ENCODE measurements at places on chromosomes 7 and 10.

- DNase-seq, result no peak
These were observed 65.1 kb downstream of the TSPAN12 start for GRCh38 chr7:120792861-120793130.

- no peak for DNase-seq
These were observed 23.3 kb downstream of the ZFAND4 start for GRCh38 chr10:45649296-45649695.

GRCh38 chr7:139455789-139456188 is 27.7 kb downstream of the KLRG2 start:
- DNase-seq, result no peak

DNA sequence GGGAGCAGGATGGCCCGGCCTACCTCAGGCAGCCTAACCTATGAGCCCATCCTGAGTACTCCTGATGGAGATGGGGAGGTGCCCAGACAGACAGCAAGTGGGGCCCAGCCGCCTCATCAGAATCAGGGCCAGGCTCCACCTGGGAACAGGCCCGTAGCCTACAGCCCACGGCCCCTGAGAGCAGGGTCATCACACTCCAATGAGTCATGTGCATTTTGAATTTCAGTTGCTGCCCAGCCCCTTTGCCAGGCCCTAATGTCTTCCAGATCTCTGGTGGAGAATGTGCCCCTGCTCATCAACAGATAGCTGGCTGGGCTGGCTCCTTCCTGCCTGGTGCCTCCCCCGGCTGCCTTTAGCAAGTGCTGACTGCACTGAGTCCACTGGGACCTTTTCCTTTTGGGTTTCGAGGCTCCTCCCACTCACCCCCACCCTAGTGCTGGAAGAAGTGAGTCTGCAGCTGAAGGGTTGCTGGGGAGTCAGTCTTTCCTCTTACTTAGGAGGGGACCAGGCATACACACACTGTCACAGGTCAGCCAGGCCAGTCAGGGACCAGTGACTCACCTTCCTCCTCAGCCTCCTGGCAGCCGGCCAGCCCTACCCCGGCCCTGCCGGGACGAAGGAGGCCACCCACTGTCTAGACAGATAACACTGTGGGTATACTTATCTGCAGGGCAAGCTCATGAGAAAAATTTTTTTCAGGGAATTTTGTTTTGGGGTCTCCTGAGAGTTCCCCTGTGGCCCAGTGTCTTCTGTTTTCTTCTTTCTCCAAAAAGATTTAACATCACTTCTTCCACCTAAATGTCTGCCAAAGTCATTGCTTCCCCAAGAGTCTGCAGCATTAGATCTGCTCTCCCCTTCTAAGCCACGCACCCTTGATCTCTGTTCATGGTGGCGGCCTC is 9.1 kb upstream of the ASIC3 start:
- DNase-seq, result no peak

DNA sequence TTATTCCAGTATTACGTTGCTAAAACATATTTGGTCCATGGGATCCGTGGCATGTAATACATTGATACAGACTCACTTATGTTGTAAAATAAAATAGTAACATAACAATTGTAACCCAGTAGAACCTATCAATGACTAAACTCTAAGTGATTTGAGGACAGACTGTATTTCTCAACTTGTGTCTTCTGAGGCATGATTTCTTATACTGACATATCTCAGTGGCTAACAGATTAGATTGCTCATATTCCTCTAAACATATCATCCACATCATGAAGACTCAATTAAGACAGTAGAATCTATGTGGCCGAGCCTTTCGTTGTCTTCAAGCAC is 72.3 kb downstream of the CREB5 start:
- no peak for DNase-seq

GRCh38 chr10:14349081-14349480 is 18.4 kb upstream of the FRMD4A start:
- no peak for DNase-seq

- DNase-seq, result no peak
These were observed 64.9 kb downstream of the DNAJB9 start for GRCh38 chr7:108634535-108634934.

DNA sequence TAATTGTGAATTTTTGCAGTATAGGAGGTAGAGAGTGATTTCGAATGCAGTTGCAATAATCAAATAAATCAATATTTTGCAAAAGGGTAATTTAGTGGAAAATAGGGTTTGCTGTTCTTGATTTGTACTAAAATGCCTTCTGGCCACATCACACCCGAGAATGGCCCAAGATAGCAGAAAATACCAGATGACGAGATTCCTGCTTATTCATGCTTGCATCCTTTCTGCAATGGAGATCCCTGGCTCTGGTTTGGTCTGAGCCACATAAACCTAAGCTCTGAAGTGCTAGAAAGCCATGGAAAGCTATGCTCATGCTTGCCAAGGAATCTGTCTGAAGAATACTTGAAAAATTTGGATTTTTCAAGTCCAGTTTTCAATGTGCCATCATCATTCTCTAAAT is 634.2 kb upstream of the COBL start:
- no peak for DNase-seq

DNA sequence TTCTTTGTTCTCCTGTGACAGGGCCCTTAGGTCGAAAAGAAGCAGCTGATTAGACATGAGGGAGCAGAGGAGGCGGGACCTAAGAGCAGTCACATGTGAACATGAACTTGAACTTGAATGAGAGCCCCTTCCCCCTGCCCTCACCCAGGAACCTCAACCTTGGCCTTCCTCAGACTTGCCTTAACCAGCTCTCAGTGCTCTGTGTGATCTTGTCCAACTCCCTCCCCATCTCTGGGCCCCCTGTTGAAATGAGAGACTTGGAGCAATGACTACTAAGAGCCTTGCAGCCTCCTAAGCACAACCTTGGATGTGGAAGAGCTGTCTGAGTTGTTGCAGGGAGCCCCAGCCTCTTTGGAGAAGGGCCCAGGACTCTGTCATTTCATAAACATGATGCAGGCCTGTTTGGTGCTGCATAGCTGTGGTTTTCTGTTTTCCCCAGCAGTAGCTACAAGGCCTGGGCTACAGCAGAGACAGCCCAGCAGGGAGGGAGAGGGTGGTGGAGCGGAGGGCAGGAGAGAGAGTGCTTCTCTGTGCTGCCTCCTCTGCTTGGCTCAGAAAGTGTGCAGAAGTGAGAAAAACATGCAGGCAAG is 123.9 kb upstream of the ZMIZ1 start:
- no peak for DNase-seq

DNA sequence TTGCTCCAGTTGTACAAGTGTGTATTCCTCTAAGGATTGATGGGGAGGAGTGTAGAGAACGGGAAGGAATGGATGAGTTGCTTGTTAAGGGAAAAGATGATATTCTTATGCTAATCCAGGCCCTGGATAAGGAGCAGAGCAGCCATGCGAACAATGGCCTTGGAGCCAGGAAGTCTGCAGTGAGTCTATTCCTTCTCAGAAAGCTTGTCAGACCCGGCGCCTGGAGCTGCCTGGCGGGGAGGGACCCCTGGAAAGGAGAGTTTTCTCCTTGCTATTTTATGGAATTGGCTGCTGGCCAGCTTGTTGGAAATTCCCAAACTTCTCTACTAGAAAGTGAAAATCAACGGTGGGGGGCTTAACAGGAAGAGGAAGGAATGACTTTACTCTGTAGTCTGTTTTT is 89.1 kb downstream of the MMRN2 start:
- no peak for DNase-seq

GRCh38 chr10:17226891-17227303 is 1.1 kb upstream of the VIM start:
- no peak for DNase-seq

GRCh38 chr7:25754751-25755150 is 397.2 kb upstream of the NFE2L3 start:
- no peak for DNase-seq

- DNase-seq, result no peak
These were observed 15.1 kb downstream of the VCL start for GRCh38 chr10:74013004-74013403.

- no peak for DNase-seq
These were observed 1.0 kb downstream of the POLM start for GRCh38 chr7:44081266-44081748.

DNA sequence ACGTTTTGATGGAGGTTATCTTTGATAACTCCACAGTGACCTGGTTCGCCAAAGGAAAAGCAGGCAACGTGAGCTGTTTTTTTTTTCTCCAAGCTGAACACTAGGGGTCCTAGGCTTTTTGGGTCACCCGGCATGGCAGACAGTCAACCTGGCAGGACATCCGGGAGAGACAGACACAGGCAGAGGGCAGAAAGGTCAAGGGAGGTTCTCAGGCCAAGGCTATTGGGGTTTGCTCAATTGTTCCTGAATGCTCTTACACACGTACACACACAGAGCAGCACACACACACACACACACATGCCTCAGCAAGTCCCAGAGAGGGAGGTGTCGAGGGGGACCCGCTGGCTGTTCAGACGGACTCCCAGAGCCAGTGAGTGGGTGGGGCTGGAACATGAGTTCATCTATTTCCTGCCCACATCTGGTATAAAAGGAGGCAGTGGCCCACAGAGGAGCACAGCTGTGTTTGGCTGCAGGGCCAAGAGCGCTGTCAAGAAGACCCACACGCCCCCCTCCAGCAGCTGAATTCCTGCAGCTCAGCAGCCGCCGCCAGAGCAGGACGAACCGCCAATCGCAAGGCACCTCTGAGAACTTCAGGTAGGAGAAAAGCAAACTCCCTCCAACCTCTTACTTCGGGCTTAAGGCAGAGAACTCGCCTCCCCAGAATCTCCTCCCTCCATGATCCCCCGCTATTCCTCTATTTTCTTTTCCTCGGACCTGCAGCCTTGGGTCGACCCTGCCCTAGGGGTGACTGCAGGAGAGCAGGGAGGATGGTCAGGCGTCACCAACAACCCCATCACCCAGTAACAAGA is at the start of gene SERPINE1:
TSS of gene SERPINE1 (plus strand) at position 454 of the 809 bp plus-strand sequence. CDS start 1,290 bp downstream, outside the sequence.
- peak; percentile 62 for DNase-seq

DNA sequence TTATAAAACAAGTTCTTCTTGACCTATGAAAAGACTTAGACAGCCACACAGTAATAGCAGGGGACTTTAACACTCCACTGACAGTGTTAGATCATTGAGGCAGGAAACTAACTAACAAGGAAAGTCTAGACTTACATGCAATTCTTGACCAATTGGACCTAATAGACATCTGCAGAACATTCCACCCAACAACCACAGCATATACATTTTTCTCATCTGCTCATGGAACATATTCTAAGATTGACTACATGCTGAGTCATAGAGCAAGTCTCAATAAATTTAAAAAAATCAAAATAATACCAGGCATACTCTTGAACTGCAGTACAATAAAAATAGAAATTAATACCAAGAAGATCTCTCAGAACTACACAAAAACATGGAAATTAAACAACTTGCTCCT is 219.5 kb upstream of the HPS1 start:
- no peak for DNase-seq

DNA sequence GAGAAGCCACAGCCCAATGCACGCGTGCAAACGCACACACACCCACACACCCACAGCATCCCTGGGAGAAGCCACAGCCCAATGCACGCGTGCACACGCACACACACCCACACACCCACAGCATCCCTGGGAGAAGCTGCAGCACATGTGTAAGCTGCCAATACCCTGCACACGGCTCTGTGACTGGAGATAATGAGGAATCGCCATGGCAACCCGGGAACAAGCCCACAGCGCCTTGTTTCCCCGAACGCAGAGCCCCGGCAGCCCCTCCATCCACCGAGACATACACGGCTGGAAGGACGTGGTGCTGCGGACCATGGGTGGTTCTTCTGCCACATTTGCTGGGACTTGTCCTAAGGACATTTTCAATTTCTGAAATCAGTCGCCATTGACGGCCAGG is 221.3 kb downstream of the PTPRN2 start:
- DNase-seq, result no peak

GRCh38 chr7:105655067-105655466 is 73.8 kb upstream of the EFCAB10 start:
- DNase-seq, result no peak

DNA sequence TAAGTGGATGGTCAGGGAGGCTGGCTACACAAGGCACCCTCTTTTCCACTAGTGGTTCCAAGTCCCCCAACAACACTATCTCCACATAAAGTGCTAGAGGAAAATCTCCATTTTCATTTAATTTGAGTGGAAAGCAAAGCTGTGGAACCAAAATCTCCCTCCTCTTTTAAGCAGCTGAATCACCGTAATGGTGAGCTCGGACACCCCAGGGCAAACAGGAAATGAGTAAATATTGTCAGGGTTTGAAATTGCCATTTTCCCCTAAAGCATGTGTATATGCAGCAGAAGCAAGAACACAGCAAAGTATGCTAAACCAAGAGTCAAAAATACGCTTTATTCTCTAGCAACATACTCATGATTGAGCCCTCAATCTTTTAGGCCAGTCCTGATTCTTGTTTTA is 143.7 kb downstream of the GPAM start:
- no peak for DNase-seq

DNA sequence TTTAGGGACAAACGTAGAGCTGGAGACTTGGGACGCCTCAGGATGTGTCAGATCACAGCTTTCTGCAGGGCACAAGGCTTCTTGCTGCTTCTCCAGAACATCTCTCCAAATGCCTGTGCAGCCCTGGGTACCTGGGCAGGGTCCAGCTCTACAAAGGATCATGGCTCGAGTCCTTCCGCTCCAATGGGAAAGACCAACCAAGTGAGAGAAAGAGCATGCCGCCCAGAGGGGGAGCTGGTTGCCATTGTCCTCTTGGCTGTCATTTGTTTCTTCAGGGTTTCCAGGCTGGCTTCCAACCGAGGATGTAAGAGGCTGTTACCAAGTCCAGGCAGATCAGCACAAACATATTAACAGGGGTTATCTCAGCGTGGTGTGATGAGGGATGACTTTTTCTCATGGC is 5.6 kb upstream of the LEP start:
- no peak for DNase-seq

DNA sequence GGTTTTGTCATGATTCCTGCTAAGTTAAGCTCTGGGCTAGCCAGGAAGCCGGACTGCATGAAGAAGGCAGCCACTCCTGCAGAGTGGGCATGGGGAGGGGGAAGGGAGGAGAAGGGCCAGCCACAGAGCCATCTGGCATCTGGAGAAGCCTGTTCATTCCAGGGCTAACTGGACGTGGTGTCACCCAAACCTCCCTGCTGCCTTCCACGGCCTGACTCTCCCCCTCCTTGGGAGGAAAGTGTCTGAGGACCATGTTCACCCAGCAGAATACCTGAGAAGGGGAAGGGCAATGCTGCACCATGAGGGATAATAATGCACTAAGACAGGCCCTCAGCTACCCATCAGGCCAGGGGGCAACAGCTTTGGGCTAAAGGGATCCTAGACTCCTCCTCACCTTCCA is 15.4 kb downstream of the AQP1 start:
- DNase-seq, result no peak

- DNase-seq, result no peak
These were observed 122.4 kb downstream of the CTTNBP2 start for GRCh38 chr7:117750612-117751563.

GRCh38 chr7:155889636-155890511 is 77.6 kb upstream of the SHH start:
- DNase-seq, result no peak

GRCh38 chr10:64334084-64334483 is 812.9 kb downstream of the REEP3 start:
- DNase-seq, result no peak

- DNase-seq, result no peak
These were observed 795.6 kb upstream of the GHITM start for GRCh38 chr10:83343676-83344075.

DNA sequence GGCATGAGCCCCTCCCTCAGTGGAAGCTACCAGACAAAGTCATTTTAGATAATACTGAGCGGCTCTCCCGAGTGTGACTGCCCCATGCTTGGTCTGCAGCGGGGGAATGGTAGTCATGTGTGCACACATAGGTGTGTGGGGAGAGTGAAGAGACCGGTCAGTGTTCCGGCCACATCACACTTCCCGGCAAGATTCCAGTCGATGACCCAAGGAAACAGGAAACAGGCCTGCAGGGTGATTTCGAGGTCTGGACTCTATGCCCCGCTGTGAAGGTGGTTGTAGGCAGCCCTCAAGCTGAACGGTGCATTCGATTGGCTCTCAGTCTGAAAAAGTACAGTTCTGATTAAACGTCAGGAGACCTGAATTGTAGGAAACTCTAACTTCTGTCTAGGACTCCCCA is 73.2 kb downstream of the SYPL1 start:
- DNase-seq, result no peak
